ENCODE measurements at places on chromosomes 5 and 9.

DNA sequence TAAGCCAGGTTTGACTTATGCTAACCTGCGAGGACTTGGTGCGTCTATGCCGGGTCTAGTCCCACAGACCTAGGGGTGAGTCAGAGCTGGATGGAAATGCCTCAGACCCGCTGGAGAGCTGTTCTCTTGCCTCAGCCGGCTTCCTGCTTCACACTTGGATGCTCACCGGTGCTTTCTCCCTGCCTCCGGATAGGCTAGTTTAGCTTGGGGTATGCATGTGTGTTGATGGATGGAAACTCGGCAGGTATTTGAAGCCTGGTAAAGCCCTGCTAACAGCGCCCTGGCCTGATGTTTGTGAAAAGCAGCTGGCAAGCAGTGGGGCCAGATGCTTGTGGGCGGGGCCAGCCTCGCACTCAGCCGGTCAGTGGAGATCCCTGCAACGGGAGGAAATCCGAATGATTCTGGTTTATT lies 29.3 kb downstream of the PRRC2B start:
- DNase-seq = no peak

DNA sequence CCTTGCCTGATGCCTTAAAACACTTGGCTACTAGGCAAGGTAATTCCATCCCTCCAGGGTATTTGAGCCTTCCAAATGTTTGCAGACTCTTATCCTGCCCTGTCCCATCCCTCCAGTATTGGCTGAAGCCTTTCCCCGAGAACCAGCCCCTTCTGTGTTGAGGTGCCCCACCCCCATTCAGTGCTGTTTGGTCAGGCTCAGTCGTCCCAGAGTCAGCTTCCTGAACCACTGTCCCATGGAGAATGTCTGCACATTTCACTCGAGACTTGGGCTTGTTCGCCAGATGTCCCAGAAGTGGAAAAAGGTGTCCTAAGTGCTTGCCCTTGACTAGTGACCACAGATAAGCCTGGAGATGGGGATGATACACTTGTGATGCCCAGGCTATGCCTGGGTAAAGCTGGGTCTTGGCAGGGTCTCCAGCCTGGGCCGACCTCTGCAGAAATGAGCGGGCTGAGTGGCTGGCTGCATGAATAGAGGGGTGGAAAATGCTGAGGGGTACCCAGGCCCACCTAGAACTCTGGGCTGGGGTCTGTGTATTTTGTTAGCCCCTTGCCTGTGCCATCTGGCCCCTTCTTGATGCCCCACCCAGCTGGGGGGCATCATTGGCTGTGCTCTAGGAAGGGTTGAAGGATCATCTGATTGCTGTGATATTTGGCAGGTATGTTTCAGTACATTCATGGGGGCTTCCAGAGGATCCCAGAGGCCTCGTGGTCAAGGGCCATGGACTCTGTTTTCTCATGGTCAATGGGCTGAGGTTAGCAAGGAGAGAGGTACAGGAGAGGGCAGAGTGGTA lies 178.4 kb downstream of the MACROH2A1 start:
- no peak for DNase-seq

GRCh38 chr5:55372130-55372925 lies 64.5 kb downstream of the MTREX start:
- DNase-seq = no peak

DNA sequence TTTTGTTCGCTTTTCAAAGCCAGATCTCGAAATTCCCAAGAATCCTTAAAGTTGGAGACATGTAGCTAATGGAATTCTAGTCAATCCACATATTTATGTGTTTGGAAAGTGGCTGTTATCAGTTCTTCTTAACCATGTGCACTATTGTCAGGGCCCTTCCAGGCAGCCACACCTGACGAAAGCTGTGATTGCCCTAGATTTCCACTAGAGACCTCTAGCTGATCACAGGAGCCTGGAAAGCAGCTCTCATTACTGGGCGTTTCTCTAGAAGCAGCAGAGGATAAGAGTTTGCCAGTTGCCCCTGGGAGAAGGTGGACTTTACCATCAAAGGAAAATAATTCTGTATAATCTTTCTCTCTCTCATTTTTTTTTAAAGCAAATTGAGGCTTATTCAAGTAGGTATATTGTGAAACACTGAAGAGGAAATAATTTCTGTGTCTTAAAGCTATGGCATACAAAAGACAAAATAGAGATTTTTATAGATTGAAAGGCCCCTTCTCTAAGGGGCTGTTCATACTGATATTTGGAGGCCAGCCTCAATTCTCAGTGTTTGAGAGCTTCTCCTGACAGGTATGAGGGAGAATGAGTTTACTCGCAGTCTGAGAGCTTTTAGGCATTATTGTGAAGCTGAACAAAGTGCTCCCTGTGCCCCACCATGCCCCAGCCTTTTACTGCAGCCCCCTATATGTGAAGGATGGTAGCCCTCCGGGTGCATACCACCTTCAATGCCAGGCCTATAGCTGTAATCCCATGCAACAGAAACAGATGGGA lies 405.4 kb upstream of the ACTBL2 start:
- DNase-seq = no peak

DNA sequence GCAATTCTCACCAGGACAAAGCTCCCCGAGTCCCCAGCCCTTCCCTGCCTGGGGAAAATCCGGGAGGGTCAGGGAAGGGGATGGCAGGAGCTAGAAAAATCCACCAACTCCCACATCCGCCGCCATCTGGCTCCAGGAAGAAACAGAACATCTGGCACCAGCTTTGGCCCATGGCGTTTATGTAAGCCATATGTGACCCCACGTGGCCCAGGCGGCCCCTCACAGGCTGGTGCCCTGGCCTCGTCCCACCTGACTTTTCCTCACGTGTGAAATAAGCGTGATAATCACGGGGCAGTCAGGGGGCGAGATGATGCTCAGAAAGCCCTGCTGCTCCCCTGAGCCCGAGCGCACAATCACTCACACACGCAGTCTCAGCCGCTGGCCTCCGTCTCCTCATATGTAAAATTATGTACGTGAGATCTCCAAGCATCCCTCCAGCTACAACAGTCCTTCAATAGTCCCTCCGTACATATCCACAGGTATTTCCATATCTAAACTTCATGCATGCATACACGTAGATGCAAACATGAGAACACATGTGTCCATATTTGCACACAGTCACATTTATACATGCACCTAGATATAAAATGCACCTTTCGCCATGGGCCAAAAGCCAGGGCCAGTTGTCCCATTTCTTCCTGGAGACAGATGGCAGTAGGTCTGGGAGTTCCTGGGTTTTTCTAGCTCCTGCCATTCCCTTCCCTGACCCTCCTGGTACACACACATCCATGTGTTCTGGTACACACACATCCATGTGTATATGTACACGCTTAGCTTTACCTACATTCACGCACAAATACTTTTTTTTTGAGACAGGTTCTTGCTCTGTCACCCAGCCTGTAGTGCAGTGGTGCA lies 28.9 kb downstream of the PLPP7 start:
- no peak for DNase-seq

- DNase-seq = no peak
Measured at GRCh38 chr9:117704024-117704575, at the start of gene TLR4. Gene TLR4 (plus strand): TSS chr9:117704403. CDS start chr9:117704473, 70 bp downstream.

GRCh38 chr5:143449772-143450171 lies 46.3 kb upstream of the NR3C1 start:
- DNase-seq = no peak

DNA sequence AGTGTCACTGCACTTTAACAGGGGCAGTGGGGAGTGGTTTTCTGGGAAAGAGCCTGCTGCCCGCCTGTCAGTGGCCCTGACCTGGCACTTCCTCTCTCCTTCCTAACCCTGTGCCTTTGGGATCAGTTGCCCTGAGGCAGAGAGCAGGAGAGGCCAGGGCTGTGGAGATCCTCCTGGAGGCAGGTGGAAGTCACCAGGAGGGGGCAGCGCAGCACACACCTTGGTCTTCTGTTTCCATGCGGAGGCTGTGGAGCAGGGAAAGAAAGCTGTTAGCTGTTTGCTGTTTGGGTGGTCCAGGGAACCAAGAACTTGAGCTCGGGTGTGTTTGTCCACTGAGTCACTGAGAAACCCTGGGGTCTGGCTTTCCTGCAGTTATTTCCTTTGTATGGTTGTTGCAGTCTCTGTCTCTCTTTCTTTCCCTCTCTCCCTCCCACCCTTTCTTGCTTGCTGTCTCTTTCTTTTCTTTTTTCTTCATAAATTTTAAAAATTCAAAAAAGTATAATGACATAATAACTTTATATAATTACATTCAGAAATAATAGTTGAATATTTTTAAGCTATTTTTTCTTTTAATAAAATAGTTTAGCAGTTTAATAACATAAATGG lies 28.1 kb downstream of the NTRK2 start:
- DNase-seq = no peak

- DNase-seq = no peak
Measured at GRCh38 chr9:3161912-3162311, 318.0 kb upstream of the PUM3 start.

- no peak for DNase-seq
Measured at GRCh38 chr5:142976861-142977260, 206.7 kb downstream of the ARHGAP26 start.

DNA sequence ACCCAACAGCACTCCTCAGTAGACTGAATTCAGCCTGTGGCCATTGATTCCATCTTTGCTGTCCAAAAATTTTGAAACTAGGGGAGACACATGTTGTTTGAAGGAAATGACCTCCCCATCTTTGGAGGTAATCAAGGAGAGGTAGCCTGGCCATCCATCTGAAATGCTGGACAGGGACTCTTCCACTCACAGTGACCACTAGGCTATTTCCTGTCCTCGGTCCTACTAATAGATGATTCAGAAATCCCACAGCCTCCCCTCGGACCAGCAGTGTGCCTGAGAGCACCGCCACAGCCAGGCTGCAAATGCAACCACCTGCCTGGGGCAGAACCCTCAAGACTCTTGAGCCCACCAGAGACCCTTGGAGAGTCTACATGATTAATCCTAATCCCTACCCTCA lies 12.5 kb downstream of the HRH2 start:
- DNase-seq = no peak

DNA sequence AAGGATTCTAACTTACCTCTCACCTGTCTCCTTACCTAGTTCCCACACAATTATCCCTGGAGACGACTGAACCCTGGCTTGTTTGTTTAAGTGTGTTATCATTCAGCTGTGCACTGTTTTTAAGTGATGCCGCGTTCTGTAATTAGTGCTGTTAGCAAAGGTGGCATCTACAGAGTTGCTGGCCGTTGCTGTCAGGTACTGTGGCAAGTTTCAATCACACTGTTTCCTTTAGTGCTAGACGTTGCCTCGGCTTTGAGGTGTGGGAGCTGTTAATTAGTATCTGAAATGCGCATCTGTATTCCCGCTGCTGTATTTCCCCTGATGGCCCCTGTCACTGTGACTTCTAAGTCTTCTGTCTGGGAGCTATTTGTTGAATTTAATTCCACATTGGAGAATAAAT lies 193.8 kb upstream of the GAS1 start:
- no peak for DNase-seq

DNA sequence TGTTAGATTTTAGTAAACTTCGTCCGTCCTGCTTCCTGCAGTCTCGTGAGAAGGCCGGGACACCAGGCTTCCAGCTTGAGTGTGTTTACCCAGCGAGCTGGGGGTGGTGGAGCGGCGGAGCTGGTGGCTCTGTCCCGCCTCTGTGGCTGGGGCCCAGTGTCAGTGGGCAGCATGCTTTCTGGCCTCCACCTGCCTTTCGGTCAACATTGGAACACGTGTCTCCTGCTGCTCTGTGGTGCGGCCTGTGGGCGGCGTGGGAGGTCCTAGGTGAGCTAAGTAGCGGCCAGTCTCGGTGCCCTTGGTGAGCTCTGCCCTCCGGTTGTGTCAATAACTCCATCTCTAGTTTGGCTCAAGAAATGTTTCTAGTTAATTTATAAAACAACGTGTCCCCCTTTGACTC lies 125.9 kb downstream of the GADD45G start:
- DNase-seq = no peak

DNA sequence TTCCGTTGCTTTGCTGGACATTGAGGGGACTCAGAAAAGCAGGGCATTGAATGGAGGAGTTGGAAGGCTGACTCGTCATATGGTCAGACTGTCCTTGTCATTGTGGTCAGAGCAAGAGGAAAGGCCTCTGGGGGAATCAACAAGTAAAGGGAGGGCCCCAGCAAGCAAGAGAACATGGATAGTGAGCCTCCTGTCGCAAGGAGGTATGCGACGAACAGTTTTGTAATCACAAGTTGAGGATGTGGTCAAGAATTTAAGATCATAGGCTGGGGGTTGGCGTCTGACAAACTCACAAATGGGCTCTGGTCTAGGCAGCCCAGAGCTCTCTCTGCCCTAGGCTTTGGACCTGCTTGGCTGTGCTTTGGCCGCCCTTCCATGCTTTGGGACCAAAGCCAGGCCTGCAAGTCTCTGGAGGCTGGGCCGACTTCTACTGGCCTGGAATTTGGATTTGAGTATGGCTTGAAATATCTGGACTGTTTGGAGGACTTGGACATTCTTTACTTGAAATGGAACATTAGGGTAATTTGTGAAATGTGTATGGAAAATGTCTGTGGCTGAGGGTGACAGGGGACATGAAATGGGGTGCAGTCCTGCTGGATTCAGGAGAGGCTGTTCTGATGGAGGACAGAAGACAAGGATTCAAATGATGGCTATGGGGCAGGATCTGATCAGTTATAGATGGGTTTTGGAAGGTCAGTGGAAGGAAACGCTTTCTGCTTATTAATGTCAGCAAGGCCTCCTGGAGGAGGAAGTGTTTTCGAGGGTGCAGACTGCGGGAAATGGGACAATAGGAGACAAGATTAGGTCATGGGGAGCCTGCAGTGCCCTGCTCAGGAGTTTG lies 19.2 kb upstream of the NDST1 start:
- no peak for DNase-seq

DNA sequence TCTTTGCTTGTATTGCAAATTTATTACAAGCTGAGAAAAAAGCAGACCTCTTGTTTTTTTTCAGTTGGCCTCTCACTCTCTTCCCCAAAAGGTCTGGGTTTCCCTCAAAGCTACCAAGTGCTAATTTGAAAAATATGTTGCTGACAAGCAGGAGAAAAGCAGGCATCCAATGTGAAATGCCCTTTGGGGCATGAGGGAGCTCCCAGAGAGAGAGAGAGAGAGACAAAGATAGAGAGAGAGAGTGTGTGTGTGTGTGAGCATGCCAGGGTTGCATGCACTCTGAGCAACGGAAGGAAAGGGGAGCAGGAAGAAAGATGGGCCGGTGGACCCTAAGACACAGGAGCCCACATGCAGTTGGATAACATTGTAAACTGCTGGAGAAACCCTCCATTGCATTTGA lies 358.4 kb downstream of the TMEM38B start:
- DNase-seq = no peak

DNA sequence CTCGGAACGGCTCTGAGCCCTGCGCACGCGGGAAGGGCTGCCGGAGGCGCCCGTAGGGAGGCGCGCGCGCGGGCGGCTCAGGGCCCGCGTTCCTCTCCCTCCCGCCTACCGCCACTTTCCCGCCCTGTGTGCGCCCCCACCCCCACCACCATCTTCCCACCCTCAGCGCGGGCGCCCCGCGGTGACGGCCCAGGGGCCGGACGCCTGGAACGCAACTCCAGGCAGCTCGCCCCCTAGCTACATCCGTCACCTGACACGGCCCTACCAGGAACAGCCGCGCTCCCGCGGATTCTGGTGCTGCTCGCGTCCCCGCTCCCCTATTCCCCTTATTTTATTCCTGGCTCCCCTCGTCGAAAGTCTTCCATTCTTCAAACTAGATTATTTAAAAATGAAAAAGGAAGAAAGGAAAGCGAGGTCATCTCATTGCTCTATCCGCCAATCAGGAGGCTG lies at the start of gene CDKN2B-AS1:
TSS of gene CDKN2B-AS1 (plus strand) at position 236 of the 450 bp plus-strand sequence.
- no peak for DNase-seq
